ENCODE measurements at places on chromosomes 12 and 14. TPM values are rescaled to one million over a fixed set of nuclear protein-coding genes. Genes with fewer than 3 reads are reported as not detected.

DNA sequence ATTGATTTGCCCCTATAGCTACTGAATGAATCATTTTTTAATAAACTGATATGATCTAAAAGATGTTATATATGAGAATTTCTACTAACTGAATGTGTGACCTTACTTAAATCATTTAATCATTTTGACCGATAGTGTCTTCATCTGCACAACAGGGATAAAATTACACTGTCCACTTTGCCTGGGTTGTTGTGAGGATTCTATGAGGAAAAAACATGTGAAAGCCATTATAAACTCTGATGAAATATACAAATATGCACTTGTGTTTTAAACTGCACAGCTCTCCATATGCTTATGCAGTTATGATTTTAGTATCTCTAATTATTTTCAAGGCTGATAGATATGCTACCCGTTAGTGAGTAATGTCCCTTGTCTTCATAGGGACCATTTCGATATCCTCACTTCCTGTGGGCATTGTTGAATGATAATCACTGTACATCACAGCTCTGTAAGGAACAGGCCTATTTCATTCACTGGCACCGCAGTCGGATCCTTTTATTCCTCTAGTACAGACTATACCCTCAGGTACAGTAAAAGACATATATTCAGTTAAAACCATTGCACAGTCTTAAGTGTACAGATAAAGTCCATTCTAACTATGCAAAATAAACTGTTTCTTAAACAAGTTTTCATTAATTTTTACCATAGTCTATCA is 88.7 kb upstream of the RAP1B start:
- no peak for DNase-seq

OVCH1 gene
- not detected for total RNA-seq

DNA sequence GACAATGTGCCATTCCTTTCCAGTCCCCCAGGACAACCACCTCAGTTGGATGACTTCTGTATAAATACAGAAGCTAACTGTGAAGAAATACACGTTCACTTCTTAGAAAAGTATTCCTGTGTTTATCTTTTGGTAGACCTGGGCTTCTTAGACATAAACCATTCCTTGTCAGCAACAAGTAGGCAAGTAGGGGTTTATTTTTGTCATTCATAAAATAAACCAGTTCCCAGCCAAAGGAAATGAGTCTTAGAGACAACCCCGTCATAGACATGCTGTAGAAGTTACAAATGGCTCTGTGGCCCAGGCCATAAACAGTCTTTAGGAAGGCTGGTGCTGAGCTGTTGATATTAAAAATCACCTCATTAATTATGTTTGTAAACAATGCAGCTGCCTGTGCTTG is 243.2 kb downstream of the SPTSSA start:
- no peak for DNase-seq

CLEC2A gene
- 0.29 TPM for total RNA-seq

CLMN gene
- 117 TPM for total RNA-seq

DNA sequence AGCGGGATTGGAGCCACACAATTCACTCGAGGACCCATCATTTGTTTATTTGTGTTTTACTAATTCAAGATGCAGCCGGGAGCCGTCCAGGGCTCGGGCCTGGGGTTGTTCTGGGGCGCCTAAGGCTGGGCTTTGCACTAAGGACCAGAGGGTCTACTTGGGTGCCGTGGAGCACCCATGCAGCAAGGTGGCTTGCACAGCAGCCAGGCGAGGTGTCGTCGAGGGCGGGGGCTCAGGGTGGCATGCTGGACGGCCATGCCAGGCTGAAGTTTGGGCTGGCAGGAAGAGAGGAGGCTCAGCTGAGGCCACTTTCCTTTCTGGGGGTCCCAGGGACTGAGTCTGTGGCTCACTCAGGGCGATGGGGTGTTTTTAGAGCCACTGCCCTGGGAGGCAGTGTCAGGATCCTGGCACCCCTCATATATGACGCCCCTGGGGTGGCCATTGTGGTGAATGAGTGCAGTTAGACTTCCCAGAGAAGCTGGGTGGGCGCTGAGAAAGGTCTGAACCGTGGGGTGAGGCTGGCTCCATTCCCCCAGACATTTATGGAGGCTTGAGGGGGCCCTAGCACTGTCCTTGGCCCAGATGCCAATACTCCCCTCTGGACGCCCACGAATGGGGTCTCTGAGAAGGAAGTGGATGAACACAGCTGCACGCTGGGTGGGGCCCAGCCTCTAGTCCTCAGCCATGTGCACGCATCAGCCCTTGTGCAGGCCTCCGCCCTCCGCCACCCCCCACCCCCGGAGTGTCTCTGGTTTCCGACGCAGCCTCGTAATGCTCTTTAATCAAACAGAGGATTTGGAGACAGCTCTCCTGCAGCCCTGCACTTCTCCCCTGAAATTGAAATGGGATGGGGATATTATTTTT is 11.3 kb downstream of the MEG3 start:
- no peak for DNase-seq

DNA sequence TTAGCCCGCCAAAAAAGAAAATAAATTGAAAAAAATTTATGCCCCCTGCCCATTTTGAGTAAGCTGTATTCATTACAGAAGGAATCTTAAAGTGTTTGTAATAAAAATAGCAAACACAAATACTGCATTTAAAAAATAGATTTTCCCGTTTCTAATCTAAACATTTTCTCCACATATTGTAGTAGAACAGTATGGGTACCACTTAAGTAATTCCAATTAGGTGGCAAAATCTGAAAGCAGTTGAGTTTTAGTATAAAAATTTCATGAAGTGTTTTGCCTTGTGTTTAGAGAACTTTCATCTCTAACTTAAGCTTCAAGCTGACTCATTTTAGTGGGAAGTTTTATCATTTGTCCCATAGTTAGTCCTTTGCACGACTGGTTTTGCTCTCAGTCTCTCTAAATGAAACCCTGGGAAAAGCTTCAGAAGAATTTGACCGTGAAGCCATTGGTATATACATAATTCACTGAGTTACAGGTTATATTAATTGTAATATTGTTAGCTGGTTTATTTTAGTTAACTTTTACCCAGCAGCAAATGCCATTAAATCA is 214.6 kb downstream of the ERC1 start:
- DNase-seq, result no peak

DNA sequence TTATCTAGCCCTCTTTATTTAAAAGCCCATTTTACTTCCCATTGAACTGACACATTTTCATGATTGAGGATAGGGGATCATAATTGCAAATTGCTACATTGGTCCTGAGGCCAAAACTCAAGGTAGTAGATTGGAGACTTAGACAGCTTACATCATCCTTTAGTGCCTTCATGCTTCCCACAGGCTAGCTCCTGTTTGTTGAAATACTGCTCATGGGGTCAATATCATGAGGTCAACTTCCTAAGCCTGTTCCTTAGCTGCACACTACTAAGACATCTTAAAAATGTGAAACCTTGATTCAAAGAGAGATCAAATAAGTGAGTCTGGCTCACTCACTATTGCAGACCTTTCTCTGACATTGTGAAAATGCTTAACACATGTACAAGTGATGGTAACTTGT is 113.0 kb downstream of the TBC1D30 start:
- no peak for DNase-seq

- no peak for DNase-seq
These were observed 45.2 kb downstream of the DEGS2 start for GRCh38 chr14:100114109-100114765.

DNA sequence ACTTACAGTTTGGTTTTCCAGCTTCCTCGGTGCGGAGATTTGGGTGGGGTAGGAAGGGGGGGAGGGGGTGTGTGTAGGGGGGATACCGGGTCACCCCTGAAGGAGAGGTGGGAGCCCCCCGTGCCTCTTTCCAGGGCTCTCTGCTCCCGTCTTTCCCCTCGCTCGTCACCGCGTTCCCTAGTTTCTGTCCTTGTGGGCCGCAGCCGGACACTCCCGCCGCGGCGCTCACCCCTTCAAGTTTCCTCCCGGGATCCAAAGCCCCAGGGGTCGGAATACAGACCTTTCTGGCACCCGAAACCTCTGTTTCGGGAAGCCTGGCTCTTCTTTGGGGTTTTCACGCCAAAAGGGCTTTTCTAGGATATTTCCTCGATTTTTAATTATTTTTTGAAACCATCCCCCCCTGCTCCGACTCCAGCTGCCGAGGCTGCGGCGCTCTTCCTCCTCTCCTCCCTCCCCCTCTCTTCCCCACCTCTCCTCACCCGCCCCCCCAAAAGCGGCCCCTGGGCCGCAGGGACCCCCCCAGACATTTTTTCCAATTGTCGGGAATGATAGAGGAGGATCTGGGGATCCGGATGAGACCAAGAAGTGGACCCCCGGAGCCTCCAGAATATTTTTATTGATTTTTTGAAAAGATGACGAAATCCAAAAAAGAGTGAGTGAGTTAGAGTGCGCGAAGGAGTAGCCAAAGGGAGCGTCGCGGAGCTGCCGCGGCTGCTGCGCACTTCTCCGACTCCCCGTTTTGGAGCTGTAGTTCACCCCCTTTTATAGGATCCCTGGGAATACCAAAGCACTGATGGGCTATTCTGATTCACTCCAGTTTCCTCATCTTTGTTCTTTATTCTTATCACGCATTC is 1.7 kb downstream of the CCND2 start:
- no peak for DNase-seq

- DNase-seq, result no peak
These were observed 6.1 kb downstream of the C1S start for GRCh38 chr12:7066596-7066995.

DNA sequence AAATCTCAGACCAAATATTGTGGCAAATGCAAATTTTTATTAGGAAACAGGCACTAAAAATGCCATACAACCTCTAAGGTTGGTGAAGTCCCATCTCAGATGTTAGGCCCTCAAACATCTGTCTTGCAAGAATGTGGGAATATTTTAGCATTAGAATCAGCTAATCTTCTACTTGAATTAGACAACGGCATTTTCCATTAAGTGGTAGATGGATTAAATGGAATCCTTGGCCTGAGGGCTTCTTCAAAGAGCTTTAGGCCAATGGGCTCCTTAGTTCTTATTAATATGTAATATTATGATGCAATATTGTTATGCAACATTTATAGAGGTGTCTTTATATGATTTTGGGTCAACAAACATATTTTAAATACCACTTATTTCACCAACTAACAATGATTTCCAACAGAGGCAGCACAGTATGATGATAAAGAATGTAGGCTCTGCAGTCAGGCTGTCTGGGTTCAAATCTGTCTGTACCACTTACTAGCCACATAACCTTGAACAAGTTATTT is 122.9 kb upstream of the PLEKHA5 start:
- DNase-seq, result no peak

KRT75 gene
- not detected for total RNA-seq

DNA sequence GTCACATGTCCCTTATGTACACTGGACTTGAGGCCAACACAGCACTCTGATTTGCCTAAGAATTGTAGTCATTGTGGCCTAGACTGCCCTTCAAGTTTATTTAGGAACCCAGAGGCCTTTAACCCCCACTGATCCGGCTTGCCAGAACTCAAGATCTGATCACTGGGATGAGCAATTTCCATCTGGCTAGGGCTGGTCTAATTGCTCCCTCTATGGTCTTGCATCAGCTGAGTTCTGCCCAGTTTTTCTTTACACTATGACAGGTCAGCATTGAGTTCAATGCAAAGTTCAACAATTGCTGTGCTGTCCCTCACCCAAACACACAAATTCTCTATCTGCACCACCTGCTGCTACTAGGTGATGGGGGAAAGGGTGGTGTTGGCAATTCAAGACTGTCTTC is 146.9 kb upstream of the MDGA2 start:
- DNase-seq, result no peak

DNA sequence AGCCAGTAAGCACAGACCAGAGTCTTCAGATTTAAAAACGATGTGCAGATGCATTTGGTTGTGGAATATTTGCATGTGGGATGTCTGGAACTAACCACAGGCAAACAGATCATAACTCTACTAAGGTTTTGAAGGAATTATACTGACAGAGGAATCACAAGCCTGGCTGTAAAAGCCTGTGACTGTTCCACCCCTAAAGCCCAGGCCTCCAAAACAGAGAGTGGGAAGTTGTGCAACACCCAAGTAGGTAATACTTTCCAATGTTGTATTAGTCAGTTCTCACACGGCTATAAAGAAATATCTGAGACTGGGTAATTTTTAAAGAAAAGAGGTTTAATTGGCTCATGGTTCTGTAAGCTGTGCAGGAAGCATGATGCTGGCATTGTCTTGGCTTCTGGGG is 68.1 kb upstream of the DCD start:
- no peak for DNase-seq

PLEK2 gene
- total RNA-seq, result not detected

DNA sequence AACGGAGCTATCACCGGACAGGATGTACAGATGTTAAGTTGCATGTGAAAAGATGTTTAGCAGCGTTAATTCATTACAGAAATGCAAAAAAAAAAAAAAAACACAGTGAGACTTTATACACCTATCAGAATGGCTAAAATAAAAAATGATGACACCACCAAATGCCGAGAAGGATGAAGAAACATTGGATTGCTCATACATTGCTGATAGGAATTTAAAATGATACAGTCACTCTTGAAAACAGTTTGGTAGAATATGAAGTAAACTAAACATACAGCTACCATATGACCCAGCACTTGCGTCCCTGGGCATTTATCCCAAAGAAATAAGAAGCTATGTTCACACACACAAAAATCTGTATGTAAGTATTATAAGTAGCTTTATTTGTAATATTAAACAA is 574.1 kb downstream of the SLC16A7 start:
- DNase-seq, result no peak

DNA sequence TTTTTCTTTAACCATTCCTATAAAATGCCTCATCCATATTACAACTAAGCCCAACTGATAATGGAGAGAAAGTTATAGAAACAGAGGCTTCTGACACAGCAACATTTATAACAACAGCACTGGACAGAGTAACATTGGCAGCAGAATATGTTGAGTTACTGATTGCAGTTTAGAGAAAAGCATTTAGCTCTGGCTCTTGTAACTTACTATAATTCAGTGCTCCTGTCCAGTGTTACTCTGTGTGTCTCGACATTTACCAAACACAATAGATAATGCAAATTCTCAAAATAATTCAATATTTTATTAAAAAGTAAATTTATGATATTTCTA is 356.1 kb downstream of the CEP128 start:
- no peak for DNase-seq

DNA sequence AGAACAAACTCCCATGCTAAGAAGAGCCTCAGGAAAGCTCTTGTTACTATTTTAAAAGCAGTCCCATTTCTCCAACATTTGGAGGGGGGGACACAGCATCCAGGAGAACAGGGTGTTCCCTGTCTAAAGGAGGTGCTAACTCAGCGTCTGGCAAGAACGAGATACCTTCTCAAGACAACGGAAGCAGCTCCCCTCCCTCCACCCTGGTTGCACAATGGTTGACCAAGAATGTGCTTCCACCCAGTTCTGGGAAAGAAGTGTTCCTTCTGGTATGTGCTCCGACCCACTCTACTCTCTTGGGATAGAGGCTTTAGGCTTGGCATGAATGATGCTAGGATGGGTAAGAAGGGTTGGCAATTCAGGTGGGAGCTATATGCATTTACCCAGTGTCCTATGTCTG is 1.5 kb upstream of the KRT6A start:
- DNase-seq, result no peak

YBX3 gene
- 147 TPM for total RNA-seq

RIMBP2 gene
- total RNA-seq, result 8.3 TPM

Data from mesothelial cell of epicardium (in vitro differentiated cells).